ENCODE measurements at places on chromosomes 16 and 17.

GRCh38 chr16:71882505-71883167 lies 1.3 kb downstream of the ZNF821 start:
- DNase-seq = peak; percentile 53

- no peak for DNase-seq
Measured at GRCh38 chr17:71975331-71975801, 145.5 kb upstream of the SOX9 start.

GRCh38 chr16:81626181-81626674 lies 152.9 kb upstream of the PLCG2 start:
- DNase-seq = no peak

DNA sequence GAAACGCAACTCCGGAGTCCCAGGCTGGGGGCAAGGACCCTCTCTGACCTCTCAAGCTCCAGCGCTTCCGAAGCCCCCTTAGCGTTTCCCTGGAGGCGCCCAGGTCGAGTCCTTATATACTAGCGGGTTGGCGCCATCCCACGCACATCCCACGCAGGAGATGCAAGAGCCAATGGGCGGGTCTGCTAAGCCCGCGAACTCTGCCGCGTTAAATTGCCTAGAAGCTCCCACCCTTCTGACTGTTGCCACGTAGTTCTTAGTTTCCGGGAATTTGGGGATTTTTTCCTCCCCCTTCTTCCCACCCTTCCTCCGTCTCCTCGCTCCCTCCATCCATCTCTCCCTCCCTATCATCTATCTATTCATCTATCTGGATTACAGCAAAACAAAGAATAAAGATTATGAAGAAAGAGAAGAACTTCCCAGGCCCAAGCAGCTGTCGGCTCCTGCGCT lies at the start of gene SLFN11:
Gene SLFN11 (minus strand): TSS at position 88 of the 450 bp plus-strand sequence. CDS start 9,814 bp downstream, outside the sequence.
- peak; percentile 63 for DNase-seq

GRCh38 chr16:28531777-28532744 lies 6.7 kb downstream of the NUPR1 start:
- DNase-seq = no peak

DNA sequence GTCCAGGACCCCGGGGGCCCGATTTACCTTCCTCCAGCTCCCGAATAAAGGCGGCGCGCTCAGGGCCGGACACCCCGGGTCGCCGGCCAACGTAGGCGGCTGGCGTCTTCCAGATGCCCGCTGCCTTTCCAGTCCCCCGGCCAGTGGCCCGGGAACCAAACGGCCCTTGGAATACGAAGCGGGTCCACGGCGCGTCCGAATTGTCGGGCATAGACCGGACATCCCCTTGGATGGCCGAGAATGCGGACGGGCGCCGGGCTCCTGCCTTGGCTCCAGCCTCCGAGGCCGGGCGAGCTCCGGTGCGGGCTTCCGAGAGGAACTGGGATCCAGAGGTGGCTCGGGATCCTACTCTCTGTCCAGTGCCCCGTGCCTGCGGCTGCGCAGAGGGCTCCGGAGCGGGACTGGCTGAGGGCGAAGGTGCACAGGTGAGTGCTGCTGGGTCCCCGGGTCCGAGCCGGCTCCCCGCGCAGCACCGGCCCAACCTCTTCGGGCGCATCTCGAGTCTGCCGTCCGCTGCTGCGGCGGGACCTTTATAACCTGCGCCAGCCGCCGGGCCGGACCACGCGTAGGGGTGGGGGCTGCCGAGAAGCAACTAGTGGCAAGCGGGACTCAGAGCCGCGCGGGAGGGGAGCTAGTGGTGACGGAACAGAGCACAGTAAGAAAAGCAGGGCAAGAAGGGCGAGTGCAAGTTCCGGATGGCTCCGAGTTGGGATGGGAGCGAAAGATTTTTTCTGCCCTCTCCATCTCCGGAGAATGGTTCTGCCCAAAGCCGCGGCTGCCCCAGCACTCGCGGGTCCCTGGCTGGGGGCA lies at the start of gene HAP1:
Gene HAP1 (minus strand): TSS at position 505 of the 810 bp plus-strand sequence. CDS start 9 bp downstream, at position 496.
- DNase-seq = no peak

GRCh38 chr17:66625311-66625767 lies 209.6 kb upstream of the CACNG5 start:
- DNase-seq = no peak

DNA sequence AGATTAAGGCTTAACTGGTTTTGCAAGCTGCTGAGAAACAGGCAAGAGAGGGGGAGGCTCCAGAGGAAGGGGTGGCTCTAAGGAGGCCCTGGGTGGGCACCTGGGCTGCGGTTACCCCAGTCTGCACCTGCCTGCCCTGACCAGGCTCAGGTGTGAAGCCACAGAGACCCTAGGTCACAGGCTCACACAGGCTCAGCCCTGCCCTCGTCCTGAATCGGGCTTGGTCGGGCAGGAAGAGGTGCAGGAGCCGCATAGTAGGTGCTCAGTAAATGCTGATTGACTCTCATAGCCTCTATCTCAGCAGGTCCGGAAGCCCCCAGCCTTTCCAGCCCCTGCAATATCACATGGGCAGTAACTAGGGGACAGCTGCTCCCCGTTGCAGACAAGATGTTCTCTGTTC lies 203.4 kb downstream of the GSG1L start:
- no peak for DNase-seq

- no peak for DNase-seq
Measured at GRCh38 chr17:12358477-12358876, 307.2 kb upstream of the MYOCD start.

DNA sequence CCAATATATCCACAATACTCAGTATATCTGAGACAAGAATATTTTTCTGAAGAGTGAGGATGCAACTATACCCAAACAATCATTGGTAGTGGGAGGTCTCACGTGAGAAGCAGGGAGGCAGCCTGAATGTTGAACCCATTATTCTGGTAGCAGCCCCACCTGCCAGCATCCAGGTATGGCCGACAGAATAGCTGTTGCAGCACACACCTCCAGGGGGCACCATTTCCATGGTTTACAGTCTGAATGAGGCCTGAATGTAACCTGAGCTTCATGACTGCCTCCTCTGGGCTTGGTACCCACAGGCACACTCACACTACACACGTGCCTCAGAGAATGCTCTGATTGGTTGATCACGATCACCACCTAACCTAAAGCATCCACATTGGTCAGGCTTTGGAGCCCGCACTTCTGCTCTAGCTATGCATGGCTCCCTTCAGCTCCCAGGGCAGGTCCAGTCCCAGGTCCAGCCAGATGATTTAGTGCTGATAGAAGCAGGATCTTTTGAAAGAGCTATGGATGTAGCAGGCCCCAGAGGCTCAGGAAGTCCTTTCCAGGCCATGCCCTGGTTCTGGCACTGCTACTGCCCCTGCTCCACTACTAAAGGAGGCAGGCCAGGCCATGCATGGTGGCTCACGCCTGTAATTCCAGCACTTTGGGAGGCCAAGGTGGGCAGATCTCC lies 11.0 kb upstream of the CBFB start:
- peak; percentile 71 for DNase-seq

- peak; percentile 2 for DNase-seq
Measured at GRCh38 chr16:87608400-87608985, 6.2 kb downstream of the JPH3 start.

All from activated effector memory CD4-positive, alpha-beta T cell treated with Interleukin-2 at 50 U/mL for 16 hours (primary cell).